ENCODE measurements at places on chromosomes 16 and 17.

DNA sequence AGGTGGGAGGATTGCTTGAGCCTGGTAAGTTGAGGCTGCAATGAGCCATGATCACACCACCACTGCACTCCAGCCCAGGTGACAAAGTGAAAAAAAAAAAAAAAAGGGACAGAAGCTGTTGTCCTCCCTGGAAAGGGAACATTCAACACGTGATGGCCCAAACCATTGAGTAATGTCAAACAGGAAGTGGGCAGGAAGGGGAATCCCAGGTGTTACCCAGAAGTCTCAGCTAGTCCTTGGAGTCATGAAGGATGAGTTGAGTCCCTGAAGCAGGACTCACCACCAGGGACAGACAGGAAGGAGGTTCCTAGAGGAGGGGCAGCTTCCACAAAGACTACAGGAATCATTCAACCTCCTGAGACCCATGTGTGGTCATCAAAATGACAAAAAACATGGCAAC is 19.8 kb upstream of the CMIP start:
- DNase-seq: no peak

DNA sequence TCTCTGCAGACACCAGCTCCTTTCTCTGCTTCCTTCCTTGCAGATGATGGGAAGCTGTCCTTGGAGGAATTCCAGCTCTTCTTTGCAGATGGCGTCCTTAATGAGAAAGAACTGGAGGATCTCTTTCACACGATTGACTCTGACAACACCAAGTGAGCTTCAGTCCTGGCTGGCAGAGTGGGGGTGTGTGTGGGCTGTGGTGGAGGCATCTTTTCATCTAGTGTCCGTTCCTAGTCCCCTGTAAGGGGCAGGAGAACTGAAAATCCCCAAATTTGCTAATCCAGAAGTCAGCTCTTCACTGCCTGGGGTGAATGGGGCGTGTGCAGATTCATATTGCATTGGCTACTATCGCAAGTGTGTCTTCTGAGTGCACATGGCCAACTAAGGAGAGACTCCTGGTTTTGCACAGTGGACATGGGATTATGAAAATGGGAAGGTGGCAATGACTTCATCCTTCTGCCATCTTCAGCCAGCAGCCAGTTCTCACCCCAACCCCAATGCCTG is 10.4 kb downstream of the NECAB2 start:
- no peak for DNase-seq

- no peak for DNase-seq
Observed at GRCh38 chr17:81483085-81483861, 29.3 kb downstream of the ACTG1 start.

GRCh38 chr17:78842881-78843565 is 2.4 kb upstream of the USP36 start:
- no peak for DNase-seq

GRCh38 chr17:17737961-17738894 is 57.0 kb downstream of the RAI1 start:
- DNase-seq: no peak

- no peak for DNase-seq
Observed at GRCh38 chr17:61211236-61211635, 188.4 kb upstream of the TBX2 start.

GRCh38 chr17:65749479-65749878 is 188.0 kb upstream of the AXIN2 start:
- no peak for DNase-seq

All from mesenteric fat pad (tissue), 1 donor.